ENCODE measurements at places on chromosomes 3 and 15.

DNA sequence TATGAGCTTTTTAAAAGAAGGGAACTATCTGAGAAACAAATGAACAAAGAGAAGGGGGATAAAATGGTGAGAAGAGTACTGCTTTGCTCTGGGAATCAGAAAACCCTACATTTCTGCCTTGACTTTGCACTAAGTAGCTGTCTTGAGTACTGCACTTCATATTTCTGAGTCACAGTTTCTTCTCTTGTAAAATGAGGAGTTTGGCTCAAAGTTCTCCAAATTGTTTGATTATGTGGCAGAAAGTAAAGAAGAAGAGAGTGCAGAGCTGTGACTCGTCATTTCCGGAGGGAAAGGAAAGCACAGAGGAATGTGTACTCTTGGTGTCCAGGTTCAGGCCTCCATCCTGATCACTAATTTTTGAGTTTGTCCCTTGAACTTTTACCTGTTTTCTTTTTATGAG, 54.7 kb downstream of the TP63 start:
- DNase-seq, result no peak

DNA sequence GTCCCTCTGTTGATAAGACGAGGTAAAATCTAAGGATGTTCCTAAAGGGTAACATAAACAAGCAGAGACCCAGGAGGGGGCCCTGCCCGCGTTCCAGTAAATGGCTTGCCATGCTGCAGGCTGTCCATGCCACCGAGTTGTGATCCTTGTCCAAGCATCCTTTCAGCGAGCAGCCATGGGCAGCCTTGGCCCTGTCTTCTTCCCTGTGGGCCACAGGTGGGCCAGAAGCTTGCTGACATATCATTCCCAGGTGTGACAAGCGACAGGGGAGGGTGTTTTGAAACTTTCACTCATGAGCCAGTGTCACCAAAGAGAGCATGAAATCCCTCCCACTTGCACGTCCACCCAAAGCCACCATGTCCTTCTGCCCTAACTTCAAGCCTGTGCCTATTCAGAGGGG, 53.7 kb downstream of the PCSK6 start:
- DNase-seq, result no peak

- DNase-seq, result no peak
Measured at GRCh38 chr15:68286256-68286655, 8.7 kb downstream of the FEM1B start.

- no peak for DNase-seq
Measured at GRCh38 chr15:82910721-82911120, 41.8 kb downstream of the HOMER2 start.

Measured in stimulated activated CD4-positive, alpha-beta T cell treated with anti-CD3 and anti-CD28 coated beads, Interleukin-1b, Interleukin-23, amount 100 ng/mL, for 4 hours (primary cell).